MCF 10A (cell line): ENCODE measurements at places on chromosomes 2 and 18.

GRCh38 chr2:207032490-207032889, 93.2 kb downstream of the CPO start:
- H3K4me1 ChIP-seq: no peaks in the 10 kb centered on the region
- no peaks in the 10 kb centered on the region for H3K36me3 ChIP-seq
- H3K4me3 ChIP-seq: no peak overlapping the region
- no peaks in the 10 kb centered on the region for H3K27me3 ChIP-seq
- H3K27ac ChIP-seq: no peak overlapping the region

DNA sequence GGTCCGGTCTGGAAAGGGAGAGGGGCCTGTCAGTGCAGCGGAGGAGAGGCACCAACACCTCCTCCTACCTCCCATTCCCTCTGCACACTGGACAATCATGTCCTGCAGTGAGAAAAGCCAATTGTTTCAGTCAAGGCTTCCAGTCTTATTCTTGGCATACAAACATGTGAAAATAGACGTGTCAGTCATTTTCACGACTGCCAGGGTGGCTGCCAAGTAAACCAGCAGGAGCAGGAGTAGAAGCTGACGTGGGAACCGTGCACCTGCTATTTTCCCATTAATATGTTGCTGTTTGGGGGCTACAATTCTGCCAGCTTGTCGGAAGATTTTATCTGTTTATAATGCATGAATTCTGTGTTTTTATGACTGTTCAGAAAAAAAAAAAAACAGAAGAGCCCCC, 202.3 kb downstream of the SPP2 start:
- peaks cover 42% of the 10 kb centered on the region for H3K4me1 ChIP-seq
- H3K4me3 ChIP-seq: no peak overlapping the region
- H3K27me3 ChIP-seq: no peaks in the 10 kb centered on the region
- peak overlapping the region; percentile 94 for H3K27ac ChIP-seq
- H3K36me3 ChIP-seq: no peaks in the 10 kb centered on the region
- DNase-seq: peak; percentile 65

DNA sequence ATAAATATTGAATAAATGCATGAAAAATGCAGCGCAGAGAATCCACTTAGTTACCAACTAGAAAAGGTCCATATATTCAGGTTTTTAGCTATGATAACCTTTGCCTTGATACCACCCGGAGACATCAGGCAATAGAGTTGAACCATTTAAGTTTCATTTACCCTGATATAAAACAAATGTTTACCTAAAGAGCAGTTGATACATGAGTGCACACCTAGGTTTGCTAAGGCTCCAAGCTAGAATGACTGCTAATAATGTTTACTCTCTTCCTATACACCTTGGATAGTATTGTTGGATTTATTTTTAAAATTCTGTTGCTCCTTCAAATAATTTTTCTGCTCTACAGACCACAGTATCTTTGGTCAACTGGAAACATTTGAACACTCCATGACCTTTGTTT, 1463.6 kb downstream of the LRP1B start:
- no peaks in the 10 kb centered on the region for H3K36me3 ChIP-seq
- H3K4me1 ChIP-seq: no peaks in the 10 kb centered on the region
- H3K27me3 ChIP-seq: peaks cover 64% of the 10 kb centered on the region
- no peak for DNase-seq

- no peak overlapping the region for H3K4me3 ChIP-seq
- no peaks in the 10 kb centered on the region for H3K36me3 ChIP-seq
- no peak overlapping the region for H3K27ac ChIP-seq
- peaks cover 12% of the 10 kb centered on the region for H3K4me1 ChIP-seq
- peaks cover 32% of the 10 kb centered on the region for H3K27me3 ChIP-seq
Measured at GRCh38 chr2:10932345-10933151, 20.8 kb downstream of the KCNF1 start.

DNA sequence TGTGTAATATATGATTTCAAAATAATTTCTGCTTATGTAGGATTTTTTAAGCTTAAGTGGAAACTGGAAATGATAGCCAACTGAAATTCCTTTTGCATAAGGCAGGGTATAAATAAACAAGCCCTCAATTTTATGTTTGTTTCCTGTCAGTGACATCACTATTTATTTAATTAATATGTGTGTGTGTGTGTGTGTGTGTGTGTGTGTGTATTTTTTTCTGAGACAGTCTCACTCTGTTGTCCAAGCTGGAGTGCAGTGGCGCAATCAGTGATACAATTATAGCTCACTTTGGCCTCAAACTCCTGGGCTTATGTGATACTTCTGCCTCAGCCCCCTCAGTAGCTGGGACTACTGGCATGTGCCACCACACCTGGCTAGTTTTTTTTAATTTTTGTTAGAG, 29.3 kb upstream of the CYP20A1 start:
- no peak overlapping the region for H3K27ac ChIP-seq
- H3K36me3 ChIP-seq: peaks cover 39% of the 10 kb centered on the region
- H3K27me3 ChIP-seq: no peaks in the 10 kb centered on the region

GRCh38 chr18:7940971-7941370, 373.9 kb downstream of the PTPRM start:
- H3K27ac ChIP-seq: peak overlapping the region; percentile 96
- H3K4me1 ChIP-seq: peaks cover 52% of the 10 kb centered on the region
- H3K36me3 ChIP-seq: peaks cover 16% of the 10 kb centered on the region
- peak overlapping the region; percentile 35 for H3K4me3 ChIP-seq

DNA sequence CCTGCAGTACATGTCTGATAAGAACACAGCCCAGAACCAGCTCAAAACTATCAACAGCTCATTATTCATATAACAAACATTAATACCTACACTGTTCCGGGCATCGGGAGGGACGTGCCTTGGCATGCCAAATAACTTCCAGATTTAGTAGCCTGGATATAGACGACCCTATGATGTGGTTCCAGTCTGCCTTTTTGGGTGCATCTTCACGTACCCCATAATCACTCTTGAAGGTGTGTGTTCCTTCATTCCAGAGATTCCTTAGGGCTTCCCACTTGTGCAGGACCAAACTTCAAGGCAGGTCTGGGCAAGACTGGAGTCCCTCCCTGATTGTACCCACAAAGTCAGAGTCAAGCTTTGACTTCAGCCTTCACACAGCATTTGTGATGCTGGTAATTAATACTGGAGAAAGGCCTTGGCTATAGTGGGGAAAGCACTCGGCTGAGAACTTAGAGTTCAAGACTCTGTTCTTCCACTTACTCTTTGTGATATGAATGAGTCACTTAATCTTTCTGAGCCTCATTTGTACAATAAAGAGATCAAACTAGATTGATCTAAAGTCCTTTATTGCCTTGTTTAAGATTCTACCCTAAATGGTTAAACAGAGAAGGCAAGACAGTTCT, 27.7 kb upstream of the SPATS2L start:
- peak; percentile 32 for DNase-seq
- H3K4me1 ChIP-seq: peaks cover 21% of the 10 kb centered on the region
- no peak overlapping the region for H3K4me3 ChIP-seq

DNA sequence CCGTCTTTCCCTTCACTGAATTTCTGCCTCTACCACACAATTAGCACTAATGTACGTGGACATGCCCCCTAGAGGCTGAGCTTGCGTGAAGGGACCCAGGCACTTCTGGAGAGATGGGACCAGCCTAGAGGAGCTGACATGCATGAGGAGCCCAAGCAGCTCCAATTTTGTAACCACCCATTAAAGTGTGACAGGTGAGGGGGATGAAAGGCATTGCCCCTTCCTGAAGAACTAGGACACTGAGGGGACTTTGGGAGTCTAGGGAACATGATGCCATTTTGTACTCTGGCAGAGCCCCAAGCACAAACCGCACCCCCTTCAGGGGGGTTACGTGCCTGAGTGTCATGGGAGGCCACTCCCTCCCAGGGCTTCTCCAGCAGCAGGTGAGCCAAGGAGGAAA, 63.6 kb downstream of the HNRNPLL start:
- H3K27me3 ChIP-seq: no peaks in the 10 kb centered on the region
- no peak overlapping the region for H3K27ac ChIP-seq
- H3K4me3 ChIP-seq: no peak overlapping the region

GRCh38 chr2:24228470-24228869, 53.6 kb downstream of the FAM228A start:
- H3K4me1 ChIP-seq: no peaks in the 10 kb centered on the region
- no peaks in the 10 kb centered on the region for H3K27me3 ChIP-seq
- DNase-seq: peak; percentile 23
- no peak overlapping the region for H3K4me3 ChIP-seq
- H3K27ac ChIP-seq: no peak overlapping the region

DNA sequence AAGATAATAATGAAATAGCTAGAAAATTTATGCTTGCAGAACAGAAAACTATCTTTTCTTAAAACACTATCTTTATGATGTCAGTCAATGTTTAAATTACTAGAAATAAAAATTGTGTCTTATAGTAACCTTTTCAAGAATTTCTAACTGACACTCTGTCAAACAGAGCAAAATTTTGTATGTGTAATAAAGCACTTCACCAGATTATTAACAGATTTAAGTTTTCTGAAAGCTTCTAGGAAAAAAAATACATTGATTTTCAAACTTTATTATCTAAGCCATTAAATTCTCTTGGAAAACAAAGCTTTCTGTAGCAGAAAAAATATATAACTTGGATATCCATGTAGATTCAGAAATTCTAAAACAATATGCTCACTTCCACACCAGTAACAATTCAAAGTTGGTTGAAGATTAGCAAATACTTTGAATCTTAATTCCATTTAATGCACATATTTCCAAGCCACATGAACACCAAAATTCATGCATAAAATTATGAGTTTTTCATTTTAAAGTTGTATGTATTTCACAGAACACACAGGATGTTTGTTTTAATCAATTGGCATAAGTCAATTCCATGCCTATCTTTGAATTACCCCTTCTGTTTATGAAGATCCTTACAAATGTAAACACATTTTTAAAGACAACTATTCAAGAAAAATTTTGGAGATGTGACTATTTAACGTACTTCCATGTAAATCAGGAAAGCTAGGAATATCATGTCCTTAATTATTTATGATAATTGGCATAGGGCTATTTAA, 19.9 kb downstream of the FN1 start:
- H3K4me1 ChIP-seq: peaks cover 14% of the 10 kb centered on the region
- no peak overlapping the region for H3K4me3 ChIP-seq
- no peaks in the 10 kb centered on the region for H3K27me3 ChIP-seq
- DNase-seq: no peak

DNA sequence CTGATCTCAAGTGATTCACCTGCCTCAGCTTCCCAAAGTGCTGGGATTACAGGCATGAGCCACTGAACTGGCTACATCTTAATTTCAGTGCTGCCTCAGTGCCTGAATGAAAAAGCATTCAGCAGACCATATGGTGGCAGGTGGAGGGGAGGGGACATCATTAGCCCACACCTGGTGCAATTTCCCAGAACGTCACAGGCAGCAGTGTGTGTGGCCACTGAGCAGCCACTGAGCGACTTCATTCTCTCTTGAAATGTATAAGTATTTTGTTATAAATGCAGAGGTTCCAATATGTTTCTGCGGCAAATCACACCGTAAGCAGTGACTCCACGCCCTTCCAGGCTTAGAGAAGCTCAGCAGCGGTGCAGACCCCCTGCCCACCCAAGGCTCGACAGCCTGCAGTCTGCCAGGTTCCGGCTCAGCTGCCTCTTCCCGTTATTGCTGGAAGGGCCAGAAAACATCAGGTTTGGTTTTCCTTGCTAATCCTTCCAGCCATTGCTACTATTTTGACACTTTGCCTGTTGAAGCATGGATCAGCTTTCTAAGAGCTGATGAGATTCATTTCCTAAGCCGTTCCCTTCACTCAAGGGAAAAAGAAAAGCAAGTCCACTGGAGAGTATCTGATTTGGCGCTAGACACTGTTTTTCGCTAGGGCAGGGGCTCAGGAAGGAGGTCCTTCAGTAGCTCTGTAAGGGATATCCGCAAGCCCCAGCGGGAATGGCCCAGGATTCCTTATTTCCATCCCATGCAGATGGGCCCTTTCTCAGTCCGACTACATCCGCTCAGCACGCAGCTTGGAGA, 250.7 kb downstream of the VAPA start:
- H3K27me3 ChIP-seq: no peaks in the 10 kb centered on the region
- no peaks in the 10 kb centered on the region for H3K36me3 ChIP-seq
- DNase-seq: no peak
- H3K4me1 ChIP-seq: peaks cover 18% of the 10 kb centered on the region

DNA sequence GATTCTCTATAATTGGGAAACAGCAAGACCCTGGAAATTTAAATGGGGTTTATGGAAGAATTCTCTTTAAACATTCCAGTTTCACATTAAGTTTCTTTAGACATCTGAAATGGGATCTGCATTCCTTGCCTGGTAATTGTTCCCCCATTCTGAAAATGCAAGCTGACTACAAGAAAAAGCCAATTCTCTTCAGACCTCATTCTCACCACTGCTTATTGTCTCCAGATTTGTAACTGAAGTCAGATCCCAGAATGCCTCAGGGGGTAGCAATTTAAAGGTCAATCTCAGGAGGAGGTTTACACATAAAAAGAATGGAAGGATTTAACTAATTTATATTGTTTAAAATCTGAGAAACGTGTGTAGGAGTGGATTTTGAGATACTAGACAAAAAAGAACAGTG, 41.2 kb downstream of the COL3A1 start:
- no peak overlapping the region for H3K27ac ChIP-seq
- no peaks in the 10 kb centered on the region for H3K27me3 ChIP-seq
- DNase-seq: no peak
- peaks cover 5% of the 10 kb centered on the region for H3K4me1 ChIP-seq

- no peaks in the 10 kb centered on the region for H3K36me3 ChIP-seq
- H3K27me3 ChIP-seq: no peaks in the 10 kb centered on the region
- H3K4me3 ChIP-seq: no peak overlapping the region
Measured at GRCh38 chr2:205957452-205958154, 128.4 kb downstream of the INO80D start.

- H3K4me1 ChIP-seq: peaks cover 28% of the 10 kb centered on the region
- DNase-seq: peak; percentile 61
- peak overlapping the region; percentile 64 for H3K27ac ChIP-seq
- no peaks in the 10 kb centered on the region for H3K27me3 ChIP-seq
- H3K36me3 ChIP-seq: no peaks in the 10 kb centered on the region
- H3K4me3 ChIP-seq: no peak overlapping the region
Measured at GRCh38 chr2:137173463-137173862, 408.1 kb downstream of the THSD7B start.

DNA sequence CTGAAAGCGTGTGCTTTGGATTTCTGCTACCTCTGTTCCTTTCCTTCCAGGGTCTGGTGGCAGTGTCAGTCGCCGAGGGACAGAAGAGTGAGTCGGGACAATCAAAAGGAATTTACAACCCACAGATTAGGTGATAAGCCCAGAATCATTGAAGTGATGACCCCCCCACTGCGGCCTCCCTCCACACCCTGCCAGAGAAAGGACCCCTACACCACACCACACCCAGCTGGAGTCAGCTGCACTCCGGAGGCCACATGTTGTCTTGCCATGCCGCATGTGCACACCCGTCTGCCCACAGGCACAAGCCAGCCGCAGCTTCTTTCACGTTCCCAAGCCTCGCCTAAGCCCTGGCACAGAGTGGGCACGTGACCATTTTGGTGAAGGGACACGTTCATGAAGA, 366.8 kb upstream of the SALL3 start:
- H3K27ac ChIP-seq: no peak overlapping the region
- no peak for DNase-seq
- H3K36me3 ChIP-seq: no peaks in the 10 kb centered on the region

- no peaks in the 10 kb centered on the region for H3K27me3 ChIP-seq
- H3K36me3 ChIP-seq: no peaks in the 10 kb centered on the region
- H3K4me1 ChIP-seq: no peaks in the 10 kb centered on the region
- H3K27ac ChIP-seq: no peak overlapping the region
- DNase-seq: no peak
- H3K4me3 ChIP-seq: no peak overlapping the region
Measured at GRCh38 chr2:102432386-102432785, 9.4 kb downstream of the IL18RAP start.

GRCh38 chr18:7812431-7813063, 245.4 kb downstream of the PTPRM start:
- H3K36me3 ChIP-seq: no peaks in the 10 kb centered on the region
- H3K4me3 ChIP-seq: peak overlapping the region; percentile 36
- peak overlapping the region; percentile 69 for H3K27ac ChIP-seq
- DNase-seq: peak; percentile 55

- peak overlapping the region; percentile 70 for H3K4me3 ChIP-seq
- peaks cover 37% of the 10 kb centered on the region for H3K27me3 ChIP-seq
- H3K27ac ChIP-seq: no peak overlapping the region
Measured at GRCh38 chr2:25043241-25043867, 1.5 kb downstream of the EFR3B start.
